ENCODE measurements at places on chromosomes 7 and 10.

DNA sequence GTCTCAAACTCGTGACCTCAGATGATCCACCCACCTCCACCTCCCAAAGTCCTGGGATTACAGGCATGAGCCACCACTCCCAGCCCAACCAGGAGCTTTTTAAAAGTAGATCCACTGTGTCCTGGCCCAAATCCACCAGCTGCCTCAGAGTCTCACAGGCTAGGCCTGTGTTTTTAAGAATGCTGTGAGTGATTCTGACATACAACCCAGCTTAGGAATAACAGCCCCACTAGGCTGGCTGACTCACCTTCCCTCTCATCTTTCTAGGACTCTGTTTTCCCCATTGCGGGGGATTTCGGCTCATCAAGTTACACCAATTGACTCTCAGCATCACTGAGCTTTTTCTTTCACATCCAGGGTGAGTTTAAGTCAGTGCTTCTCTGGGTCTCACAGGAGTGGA is 207.6 kb downstream of the SKIDA1 start:
- DNase-seq, result no peak

- no peak for DNase-seq
These were observed 15.8 kb upstream of the C10orf90 start for GRCh38 chr10:126686268-126686667.

DNA sequence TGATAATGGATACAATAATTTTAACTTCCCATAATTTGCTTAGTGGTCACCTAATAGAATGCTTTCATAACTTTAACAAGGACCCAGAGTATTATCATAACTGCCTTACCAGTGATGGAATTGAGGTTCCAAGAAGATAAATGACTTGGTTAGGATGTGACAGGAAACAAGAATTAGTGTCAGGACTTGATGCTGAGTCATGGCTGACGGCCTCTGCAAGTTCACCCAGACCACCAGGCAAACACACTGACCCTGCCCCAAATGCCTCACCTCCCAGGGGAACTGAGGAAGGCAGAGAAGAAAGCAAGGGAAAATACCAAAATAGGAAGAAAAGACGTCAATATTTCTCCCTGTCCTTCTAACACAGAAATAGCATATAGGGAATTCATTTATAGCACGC is 636.3 kb downstream of the PARD3 start:
- no peak for DNase-seq

- DNase-seq, result no peak
These were observed 803.0 kb downstream of the GRM8 start for GRCh38 chr7:126449611-126450268.

- peak; percentile 27 for DNase-seq
These were observed 707 bp upstream of the GHITM start for GRCh38 chr10:84138478-84139125.

DNA sequence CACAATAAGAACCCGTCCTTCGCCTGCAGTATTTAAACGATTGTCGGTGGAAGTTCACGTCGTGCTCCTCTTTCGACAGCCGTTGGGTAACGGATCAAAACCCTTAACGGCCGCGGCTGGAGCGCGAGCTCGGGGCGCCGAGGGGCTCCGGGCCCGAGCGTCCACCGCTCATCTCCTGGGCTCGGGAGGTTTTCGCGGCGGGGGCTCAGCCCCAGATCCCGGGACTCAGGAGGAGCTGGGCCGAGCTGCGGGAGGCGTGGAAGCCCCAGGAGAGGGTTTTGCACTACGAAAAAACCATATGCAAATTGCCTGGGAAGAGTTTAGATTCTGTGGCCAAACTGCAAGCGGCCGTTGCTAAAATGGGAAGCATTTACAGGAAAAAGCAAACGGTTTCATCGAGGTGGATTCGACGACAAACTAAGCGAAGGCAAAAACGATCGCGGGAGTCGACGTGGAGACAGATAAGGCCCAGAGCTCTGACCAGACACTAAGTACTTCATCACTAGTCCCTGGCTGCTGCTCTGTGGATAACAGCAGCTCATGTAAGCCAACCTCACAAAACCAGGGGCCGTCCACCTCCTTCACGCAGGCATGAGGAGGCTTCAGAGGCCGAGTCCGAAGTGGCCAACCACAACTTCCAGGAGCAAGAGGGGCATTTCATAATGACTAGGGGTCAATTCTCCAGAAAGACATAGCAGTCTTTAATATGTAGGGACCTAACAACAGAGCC is 129.7 kb downstream of the MARCHF5 start:
- no peak for DNase-seq

GRCh38 chr7:855686-856369 is 20.5 kb upstream of the GET4 start:
- no peak for DNase-seq

GRCh38 chr7:70797109-70797514 is 334.8 kb upstream of the GALNT17 start:
- DNase-seq, result peak; percentile 21
